Glutamatergic neuron (in vitro differentiated cells): ENCODE measurements at places on chromosomes 11 and 22.

DNA sequence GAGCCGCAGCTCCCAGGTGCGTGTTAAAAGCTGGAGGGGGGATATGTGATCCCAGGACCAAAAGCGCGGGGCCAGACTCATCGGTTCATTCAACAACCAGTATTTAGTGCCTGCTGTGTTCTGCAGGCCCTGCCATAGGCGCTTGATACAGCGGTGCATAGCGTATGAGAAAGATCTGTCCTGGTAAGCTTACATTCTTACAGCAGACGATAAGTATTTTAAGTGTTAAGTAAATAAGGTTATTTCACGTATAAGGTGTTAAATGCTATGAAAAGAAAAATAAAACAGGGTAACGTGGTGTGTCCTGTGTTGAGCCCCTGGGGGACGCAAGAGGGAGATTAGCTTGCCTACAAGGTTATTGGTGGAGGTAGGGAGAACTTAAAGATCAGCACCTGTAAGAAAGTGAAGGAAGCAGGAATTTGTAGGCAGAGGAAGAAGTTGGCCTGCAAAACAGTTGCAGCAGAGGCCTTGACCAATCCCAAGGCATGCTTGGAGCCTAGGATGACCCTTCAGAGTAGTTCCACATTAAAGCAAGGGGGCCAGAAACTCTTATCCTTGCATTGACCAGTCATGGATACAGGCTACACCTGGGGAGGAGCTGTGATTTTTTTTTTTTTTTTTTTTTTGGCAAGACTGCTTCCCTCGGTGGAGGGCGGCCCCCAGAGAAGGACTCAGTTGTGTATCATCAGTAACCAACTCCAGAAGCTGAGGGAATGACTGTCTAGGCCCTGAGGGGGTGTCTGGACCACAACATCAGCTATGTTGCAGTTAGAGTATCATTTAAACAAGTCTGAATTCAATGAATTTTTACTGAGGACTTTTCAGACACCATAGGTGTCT is 487 bp upstream of the LIPT2 start:
- no peak for DNase-seq
- peaks cover 4% of the 10 kb centered on the region for H3K36me3 ChIP-seq
- H3K4me1 ChIP-seq: peaks cover 4% of the 10 kb centered on the region
- peak overlapping the region; percentile 85 for H3K4me3 ChIP-seq

- no peaks in the 10 kb centered on the region for H3K4me1 ChIP-seq
- H3K36me3 ChIP-seq: peaks cover 16% of the 10 kb centered on the region
- H3K4me3 ChIP-seq: no peak overlapping the region
- no peak overlapping the region for H3K27ac ChIP-seq
Measured at GRCh38 chr22:49042877-49043859, 784.5 kb downstream of the BRD1 start.

- H3K36me3 ChIP-seq: no peaks in the 10 kb centered on the region
- DNase-seq: peak; percentile 51
- peaks cover 12% of the 10 kb centered on the region for H3K27me3 ChIP-seq
- peaks cover 19% of the 10 kb centered on the region for H3K4me1 ChIP-seq
Measured at GRCh38 chr11:304915-305843, 2.4 kb upstream of the IFITM2 start.

GRCh38 chr11:1218256-1218787 is 4.5 kb upstream of the MUC5B start:
- H3K4me3 ChIP-seq: no peak overlapping the region
- H3K36me3 ChIP-seq: peaks cover 9% of the 10 kb centered on the region
- peaks cover 10% of the 10 kb centered on the region for H3K27me3 ChIP-seq
- DNase-seq: peak; percentile 12

DNA sequence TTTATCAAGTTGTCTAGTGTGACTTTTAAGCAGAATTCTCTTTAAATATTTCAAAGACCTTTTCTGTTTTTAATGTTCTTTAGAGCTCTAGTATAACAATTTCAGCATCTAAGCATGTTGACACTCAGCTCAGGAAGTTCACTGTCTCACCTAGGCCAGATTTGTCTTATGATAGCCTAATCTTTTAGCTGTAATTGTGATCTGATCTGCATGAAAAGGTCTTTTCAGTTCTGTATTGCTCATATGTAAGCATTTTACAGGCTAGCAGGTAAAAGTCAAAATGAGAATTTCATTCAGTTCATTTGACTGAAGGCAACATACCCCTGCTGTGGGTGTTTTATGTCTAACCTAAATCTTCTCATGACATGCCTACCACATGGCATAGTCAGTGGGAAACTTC is 46.7 kb upstream of the SLC37A2 start:
- peaks cover 1% of the 10 kb centered on the region for H3K27me3 ChIP-seq
- no peaks in the 10 kb centered on the region for H3K4me1 ChIP-seq
- H3K36me3 ChIP-seq: peaks cover 11% of the 10 kb centered on the region
- no peak overlapping the region for H3K27ac ChIP-seq
- H3K4me3 ChIP-seq: no peak overlapping the region

GRCh38 chr22:42434748-42435425 is 2.7 kb upstream of the NFAM1 start:
- H3K4me1 ChIP-seq: peaks cover 27% of the 10 kb centered on the region
- no peaks in the 10 kb centered on the region for H3K36me3 ChIP-seq
- no peak for DNase-seq
- peaks cover 11% of the 10 kb centered on the region for H3K27me3 ChIP-seq
- no peak overlapping the region for H3K27ac ChIP-seq

GRCh38 chr11:73547706-73548595 is 50.0 kb downstream of the FAM168A start:
- no peak overlapping the region for H3K4me3 ChIP-seq

GRCh38 chr11:11486002-11486401 is 133.0 kb upstream of the CSNK2A3 start:
- no peaks in the 10 kb centered on the region for H3K36me3 ChIP-seq
- H3K27ac ChIP-seq: no peak overlapping the region
- DNase-seq: no peak
- H3K4me3 ChIP-seq: no peak overlapping the region
- peaks cover 26% of the 10 kb centered on the region for H3K4me1 ChIP-seq

DNA sequence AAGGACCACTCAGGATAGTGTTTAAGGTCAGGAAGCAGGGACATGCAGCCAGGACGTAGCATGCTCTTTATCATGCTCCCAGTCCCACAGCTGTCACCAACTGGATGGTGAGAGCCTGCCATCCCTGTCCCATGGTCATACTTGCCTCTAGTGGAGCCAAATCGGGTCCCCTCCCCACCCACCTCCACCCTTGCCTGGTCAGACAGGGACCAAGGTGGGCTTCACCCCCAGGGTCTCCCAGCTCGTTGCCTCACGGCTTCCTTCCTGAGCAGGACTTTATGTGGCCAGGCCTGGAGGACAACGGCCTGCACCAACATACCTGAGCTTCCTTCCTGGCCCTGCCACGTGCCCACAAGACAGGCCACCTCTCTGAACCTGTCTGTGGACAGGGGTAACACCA is 19.8 kb downstream of the A4GALT start:
- H3K27ac ChIP-seq: no peak overlapping the region
- H3K36me3 ChIP-seq: peaks cover 5% of the 10 kb centered on the region
- peaks cover 13% of the 10 kb centered on the region for H3K4me1 ChIP-seq

DNA sequence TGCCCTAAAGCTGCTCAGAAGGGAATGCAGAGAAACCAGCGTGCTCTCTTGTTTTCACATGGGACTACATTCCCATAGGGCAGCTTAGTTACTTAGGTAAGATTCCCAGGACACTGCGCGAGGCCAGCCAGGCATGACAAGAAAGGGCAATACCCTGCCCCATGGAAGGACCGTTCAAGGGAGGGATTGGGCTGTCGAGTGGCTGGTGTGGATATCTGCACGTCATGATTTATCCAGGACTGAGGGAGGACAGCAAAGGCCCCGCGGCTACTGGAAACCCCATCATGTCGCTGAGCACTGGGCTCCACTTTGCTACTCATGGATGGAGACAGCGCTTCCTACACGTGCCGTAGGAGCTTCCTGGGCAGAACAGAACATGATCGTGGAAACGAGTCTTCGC is 169.4 kb downstream of the OPCML start:
- peaks cover 2% of the 10 kb centered on the region for H3K27me3 ChIP-seq
- no peaks in the 10 kb centered on the region for H3K4me1 ChIP-seq
- H3K4me3 ChIP-seq: no peak overlapping the region
- H3K27ac ChIP-seq: no peak overlapping the region

DNA sequence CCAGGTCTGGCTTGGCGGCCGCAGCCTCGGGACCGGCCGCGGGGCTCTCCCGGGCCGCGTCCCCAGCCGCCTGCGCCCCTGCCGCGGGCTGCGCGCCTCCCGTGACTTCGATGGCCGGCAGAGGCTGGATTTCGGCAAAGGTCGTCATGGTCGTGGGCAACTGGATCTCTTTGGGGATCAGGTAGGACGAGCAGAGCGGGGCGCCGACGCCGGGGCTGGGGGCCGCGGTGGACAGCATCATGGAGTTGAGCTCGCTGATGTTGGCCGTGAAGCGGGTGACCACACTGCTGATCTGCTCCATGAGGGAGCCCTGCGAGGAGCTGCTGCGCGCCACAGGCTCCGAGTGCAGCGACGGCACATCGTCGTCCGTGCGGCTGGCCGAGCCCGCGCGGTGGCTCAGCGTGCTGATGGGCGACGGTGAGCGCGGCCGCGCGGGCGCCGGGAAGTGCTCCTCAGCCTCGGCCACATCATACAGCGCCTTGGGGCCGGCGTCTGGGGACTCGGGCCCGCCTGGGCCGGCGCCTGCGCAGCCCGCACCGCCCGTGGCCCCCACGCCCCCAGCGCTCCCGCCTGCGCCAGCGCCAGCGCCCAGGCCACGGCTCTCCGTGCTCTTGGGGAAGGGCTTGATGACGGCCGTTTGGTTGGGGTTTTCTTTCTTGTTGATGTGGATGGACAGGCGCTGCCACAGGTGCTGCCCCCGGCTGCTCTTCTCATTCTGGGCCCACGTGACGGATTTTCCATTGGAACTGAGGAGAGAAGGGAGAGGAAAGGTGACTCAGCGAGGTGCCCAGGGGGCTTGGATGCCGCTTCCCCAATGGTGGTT is 171.4 kb upstream of the CTSC start:
- no peaks in the 10 kb centered on the region for H3K4me1 ChIP-seq
- peak overlapping the region; percentile 90 for H3K4me3 ChIP-seq
- no peak overlapping the region for H3K27ac ChIP-seq
- H3K27me3 ChIP-seq: peaks cover 12% of the 10 kb centered on the region
- peak; percentile 68 for DNase-seq
- H3K36me3 ChIP-seq: no peaks in the 10 kb centered on the region

DNA sequence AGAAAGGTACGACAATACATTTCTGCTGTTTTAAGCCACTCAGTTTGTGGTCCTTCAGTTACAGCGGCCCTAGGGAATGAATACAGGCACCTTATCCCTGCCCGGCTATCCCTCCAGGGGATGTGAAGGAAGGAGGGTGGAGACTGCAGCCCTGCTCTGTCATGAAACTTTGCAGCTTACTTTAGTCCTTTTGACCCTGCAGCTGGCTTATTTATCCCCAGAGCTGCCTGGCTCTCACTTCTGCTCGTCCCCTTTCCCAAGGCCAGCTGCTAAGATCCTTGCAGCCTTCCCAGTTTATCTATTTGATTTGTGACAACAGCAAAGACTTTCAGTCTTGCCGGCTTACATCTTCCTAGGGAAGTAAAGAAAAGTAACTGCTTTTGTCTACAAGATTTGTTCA is 55.2 kb downstream of the SC5D start:
- H3K27me3 ChIP-seq: no peaks in the 10 kb centered on the region
- no peak overlapping the region for H3K27ac ChIP-seq
- no peak for DNase-seq

GRCh38 chr11:72754149-72754543 is 1.9 kb upstream of the ARAP1 start:
- peaks cover 5% of the 10 kb centered on the region for H3K36me3 ChIP-seq
- H3K4me1 ChIP-seq: peaks cover 7% of the 10 kb centered on the region
- H3K27ac ChIP-seq: no peak overlapping the region
- no peak for DNase-seq
- peaks cover 20% of the 10 kb centered on the region for H3K27me3 ChIP-seq

GRCh38 chr11:1044160-1044559 is 7.6 kb upstream of the MUC6 start:
- H3K27ac ChIP-seq: peak overlapping the region; percentile 20
- H3K36me3 ChIP-seq: no peaks in the 10 kb centered on the region
- peaks cover 3% of the 10 kb centered on the region for H3K4me1 ChIP-seq

- DNase-seq: no peak
- H3K4me1 ChIP-seq: peaks cover 28% of the 10 kb centered on the region
- H3K4me3 ChIP-seq: no peak overlapping the region
- H3K27me3 ChIP-seq: peaks cover 12% of the 10 kb centered on the region
- H3K27ac ChIP-seq: no peak overlapping the region
Measured at GRCh38 chr22:36193577-36193976, 8.0 kb downstream of the APOL4 start.
